Midbrain (tissue), 1 donor: ENCODE measurements at places on chromosomes 2 and 18.

DNA sequence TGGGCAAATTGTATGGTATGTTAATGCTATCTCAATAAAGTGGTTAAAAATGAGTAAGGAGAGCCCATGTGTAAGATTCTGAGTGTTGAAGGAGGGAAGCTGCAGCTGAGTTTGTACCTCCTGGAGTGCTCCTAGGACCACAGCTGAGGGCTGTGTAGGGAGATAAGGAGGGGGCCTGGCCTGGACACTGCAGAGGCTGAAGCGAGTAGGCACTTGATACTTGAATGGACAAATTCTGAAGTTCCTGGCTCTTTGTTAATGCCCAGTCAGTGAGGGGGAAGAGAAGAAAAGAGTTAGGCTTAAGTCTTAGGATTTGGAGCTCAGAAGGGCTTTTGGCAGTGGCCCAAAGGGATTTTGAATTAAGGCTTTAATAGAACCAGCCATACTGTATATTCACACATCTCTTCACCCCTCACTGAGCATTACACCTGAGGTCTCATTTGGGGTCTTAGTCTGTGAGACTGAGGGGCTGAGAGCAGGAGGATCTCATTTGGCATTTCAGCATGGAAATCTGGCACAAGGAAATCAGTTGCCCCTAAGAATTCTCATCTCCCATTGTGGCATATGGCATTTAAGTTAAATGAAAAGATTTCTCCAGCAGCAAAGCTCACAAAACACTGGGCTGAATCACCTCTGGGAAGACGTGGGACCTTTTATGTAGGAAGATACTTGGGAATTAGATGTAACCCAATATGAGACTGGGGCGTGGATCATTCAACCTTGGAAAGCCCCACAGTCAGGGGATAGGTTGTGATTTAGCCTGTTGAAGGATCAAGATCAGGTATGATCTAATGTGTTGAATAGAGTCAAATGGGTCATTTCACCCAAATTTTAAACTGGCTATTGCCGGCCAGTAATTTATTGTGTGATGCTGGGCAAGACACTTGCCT is 46.8 kb downstream of the LIPG start:
- no peak for DNase-seq

- DNase-seq = no peak
These were observed 121.6 kb upstream of the CDC42EP3 start for GRCh38 chr2:37793004-37793403.

DNA sequence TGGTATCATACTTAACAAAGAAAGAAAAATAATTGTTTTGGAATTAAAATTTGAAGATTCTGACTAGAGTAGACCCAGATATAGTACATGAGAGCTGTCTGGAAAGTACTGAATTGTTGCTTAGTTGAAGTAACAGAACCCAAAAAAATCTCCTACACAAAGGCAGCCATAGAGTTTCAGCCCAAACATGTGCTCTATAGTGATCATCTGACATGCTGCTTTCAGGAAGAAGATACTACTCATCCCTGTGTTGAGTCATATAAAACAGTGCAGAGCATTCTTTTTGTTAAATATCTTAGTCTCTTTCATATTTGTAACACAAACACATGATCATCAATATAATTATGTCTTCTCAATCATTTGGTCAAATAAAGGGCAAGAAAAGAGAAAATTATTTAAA is 84.8 kb upstream of the PTPRM start:
- peak; percentile 9 for DNase-seq

- DNase-seq = no peak
These were observed 180.7 kb downstream of the PLCL1 start for GRCh38 chr2:197985029-197985638.

DNA sequence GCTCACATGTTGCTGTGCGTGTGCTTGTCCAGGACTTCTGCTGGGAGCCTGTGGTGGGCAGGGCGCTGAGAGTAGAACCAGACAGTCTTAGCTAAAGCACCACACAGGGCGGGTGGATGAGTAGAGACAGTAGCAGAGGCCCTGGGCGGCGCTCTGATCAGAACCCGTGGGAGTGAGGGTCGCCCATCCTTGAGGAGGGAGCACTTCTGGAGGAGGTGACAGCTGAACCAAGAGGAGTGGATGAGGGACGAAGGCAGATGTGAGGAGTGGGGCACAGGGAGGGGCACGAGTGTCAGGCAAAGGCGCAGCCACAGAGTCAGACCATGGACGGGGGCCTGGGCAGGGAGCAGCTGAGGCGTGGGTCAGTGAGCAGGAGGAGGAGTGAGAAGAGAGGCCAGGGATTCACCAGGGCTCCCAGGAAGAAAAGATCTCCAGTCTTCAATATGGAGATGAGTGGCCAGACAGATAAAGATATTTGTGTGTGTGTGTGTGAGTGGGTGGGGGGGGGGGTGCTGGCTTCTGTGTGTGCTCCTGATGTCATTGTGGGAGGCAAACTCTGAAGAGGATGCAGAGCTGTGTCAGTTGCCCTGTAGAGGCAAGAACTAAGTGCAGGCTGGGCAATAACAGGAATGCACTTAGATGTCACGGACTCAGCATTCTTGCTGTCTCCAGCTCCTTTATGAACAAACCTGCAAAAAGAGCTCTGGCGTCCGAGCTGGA is 79.6 kb downstream of the TPO start:
- no peak for DNase-seq

GRCh38 chr2:60533101-60534051 is 20.1 kb downstream of the BCL11A start:
- no peak for DNase-seq

- DNase-seq = no peak
These were observed 193.4 kb downstream of the HAUS1 start for GRCh38 chr18:46297621-46298020.

GRCh38 chr18:58024139-58024538 is 19.9 kb upstream of the NEDD4L start:
- no peak for DNase-seq

- no peak for DNase-seq
These were observed 76.6 kb upstream of the ITGA4 start for GRCh38 chr2:181380581-181380980.

DNA sequence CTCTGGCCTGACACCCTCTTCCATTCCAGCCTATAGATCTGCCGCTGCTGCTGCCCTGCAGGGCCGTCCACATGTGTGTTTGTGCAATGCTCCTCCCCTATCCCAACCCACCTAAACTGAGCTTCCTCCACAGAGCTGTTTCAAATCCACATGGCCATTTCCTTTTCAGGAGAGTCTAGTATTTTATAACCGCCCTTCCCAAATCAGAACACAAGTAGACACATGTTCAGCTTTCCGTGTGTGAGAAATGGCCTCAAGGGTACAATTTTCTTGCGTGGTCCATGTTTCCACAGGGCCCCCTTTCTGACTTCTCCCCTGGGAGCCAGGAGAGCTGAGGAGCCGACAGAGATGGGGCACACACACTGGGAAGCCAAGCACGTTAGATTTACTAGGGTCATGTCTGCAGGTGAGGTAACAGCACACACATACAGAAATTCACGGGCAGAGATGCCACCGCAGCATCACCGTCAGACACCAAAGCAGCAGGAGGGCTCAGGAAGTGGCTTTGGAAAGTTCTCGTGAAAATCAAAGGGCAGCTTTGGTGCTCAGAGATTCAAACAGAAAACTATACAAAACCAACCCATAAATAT is 102.9 kb upstream of the TGFA start:
- no peak for DNase-seq

- DNase-seq = peak; percentile 36
These were observed 28.4 kb upstream of the ID2 start for GRCh38 chr2:8653485-8653884.

GRCh38 chr2:72325592-72326422 is 178.1 kb upstream of the CYP26B1 start:
- no peak for DNase-seq

DNA sequence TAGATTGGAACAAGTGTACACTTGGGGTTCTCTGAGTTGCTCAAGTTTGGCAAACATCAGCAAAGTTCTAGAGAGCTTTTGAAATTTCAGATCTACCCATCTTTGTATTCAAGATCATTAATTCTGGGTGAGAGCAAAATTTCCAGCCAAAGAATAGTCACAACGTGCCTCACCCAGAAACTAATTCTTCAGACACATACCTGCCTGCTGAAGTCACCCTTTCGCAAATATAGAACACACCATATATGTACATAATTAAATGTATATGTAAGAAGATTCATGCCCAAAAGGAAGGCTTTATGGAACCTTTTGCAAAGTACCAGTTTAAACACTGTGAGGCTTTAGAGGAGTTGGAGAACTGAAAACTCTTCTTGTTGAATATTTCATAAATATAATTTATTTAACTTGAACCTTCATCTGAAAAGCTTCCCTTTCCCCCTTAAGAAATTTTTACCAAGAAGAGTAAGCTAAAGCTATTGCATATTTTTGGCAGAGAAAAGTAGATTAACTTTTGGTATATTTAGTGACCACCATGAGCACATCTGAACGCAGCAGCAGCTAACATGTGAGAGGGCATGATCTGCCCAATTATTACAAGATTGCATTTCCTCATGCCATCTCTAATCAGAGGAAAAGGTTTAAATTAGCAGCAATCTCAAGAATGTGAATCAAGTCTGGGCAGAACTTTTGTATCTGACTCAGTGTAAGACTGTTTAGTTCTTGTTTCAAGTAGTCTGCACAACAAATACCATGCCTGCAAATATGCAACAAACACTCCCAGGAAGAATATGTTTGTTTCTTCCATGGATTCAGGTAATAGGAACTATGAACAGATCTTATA is 8.2 kb downstream of the RND3 start:
- no peak for DNase-seq

DNA sequence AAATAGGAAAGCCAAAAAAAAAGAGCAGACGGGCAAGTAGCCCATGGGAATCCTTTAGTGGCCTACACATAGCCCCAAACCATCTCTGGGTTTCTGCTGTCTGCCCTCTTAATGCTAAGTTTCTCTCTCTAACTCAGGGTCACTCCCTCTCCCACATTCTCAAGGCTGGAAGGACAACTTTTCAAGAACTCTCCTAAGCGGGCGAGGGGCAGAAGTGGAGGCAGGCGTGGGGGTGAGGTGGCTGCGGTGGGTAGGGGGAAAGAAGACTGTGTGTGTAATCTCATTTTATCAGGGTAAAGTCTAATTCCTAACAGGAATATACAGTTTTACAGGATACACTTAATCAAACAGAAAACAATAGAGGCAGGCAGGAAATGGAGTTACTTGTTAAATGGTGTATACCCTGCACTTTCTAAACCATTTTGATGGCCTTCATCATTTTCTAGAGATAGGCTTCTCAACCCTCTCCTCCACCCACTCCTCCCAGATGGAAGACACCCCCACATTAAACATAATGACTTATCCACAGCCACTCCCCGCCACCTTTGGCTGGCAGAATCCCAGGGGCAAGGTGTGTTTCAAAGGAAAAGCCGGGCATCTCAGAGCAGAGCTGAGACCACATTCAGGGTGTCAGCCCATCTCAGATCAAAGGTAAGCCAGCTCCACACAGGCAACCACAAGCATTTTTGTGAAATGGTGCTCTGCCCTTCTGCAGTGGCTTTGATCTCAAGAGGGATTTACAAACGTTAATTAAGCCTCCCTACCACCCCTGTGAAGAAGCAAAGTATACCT is 6.8 kb downstream of the SMAD7 start:
- no peak for DNase-seq

- no peak for DNase-seq
These were observed 131.4 kb downstream of the ACOXL start for GRCh38 chr2:110863726-110864125.

DNA sequence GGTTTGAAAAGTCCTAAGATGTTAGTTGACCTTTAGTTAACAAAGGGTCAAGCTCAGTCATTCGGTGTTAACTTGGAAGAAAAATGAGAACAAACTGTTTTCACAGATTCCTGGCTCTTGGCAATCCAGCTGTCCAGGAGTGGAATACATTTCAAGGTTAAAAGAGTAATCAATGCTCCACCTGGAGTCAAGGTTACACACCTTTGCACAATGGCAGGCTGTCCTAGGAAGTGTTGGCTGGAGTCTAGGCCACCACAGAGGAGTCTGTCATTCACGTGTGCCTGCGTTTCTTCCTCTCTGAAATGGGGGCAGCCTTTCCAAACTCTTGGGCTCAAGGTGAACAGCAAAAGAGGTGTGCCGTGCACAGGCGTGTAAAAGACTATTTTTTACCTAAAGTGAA is 6.3 kb upstream of the ID2 start:
- no peak for DNase-seq

GRCh38 chr2:73935641-73936040 is 9.0 kb downstream of the DGUOK start:
- DNase-seq = no peak

GRCh38 chr2:17303054-17303453 is 215.2 kb downstream of the RAD51AP2 start:
- no peak for DNase-seq

DNA sequence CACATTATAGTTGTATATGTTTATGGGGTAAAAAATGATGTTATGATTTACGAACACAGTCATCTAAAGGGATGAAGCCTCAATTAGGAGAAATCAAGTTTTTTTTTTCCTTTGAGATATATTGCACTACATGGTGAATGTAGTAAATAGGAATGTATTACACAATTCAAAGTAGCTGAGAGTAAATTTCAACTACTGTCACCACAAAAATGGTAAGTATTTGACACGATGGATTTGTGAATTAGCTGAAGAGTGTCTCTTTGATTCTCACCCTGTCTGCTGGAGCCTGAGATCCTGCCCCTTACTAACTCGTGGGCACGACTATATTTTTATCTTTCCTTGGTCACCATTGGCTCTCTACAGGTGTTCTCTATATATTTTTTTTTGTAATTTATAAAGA is 540.4 kb upstream of the DSEL start:
- DNase-seq = no peak

DNA sequence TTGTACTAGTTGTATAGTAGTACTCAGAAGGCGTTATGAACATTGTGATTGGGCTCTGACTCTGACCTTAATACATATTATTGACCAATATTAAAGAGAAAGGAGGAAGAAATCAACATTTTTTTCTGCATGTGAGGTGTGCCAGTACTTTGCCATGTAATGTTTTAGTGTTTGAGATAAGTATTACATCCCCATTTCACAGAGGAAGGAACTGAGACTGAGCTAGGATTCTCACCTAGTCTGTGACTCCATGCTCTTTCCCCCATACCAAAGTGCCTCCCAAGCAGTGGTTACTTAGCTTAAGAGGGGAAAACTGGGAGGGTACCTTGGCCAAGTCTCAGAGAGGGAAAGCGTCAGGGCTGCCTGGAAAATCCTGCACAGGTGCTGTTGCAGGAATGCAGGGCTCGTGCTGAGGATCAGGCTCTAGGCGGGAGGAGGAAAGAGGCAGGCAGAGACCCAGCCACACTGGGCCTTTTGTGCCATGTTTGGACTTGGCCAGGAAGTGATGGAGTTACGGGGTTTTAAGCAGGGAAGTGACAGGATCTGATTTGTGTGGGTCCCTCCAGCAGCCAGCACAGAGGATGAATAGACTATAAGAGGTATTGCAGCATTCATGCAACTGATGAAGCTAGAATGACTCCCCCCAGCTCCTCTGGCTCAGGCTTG is 1.7 kb downstream of the PNKD start:
- DNase-seq = no peak

DNA sequence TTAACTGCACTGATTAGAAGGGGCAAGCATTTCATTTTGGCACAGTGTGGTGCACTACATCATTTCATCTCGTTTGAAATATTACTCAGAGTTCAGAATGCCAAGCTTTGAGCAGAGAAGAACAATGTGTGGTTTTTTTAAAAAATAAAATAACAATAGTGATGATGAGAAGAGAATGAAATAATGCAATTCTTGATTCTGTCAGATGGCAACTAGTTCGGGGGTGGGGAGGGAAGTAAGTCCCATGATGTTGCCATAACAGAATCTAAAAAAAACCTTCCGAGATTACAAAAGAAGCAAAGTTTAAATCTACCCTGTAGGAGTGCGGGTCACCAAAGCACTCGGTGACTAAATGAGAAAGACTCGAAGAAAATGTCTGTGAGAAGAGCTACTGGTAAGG is 490.4 kb downstream of the NR4A2 start:
- no peak for DNase-seq

GRCh38 chr18:11761553-11761952 is 72.5 kb downstream of the GNAL start:
- DNase-seq = no peak
